Uterus (tissue), 4 donors: ENCODE measurements at places on chromosomes 13 and 19. TPM values are rescaled to one million over a fixed set of nuclear protein-coding genes. Genes with fewer than 3 reads are reported as not detected.
A peak's percentile ranks its signal among the peaks of the same experiment; 100 is the strongest.

Gene U2AF2
- 85.3 TPM for total RNA-seq

- H3K4me1 ChIP-seq, result no peaks in the 10 kb centered on the region
- H3K36me3 ChIP-seq, result no peaks in the 10 kb centered on the region
- H3K27me3 ChIP-seq, result no peaks in the 10 kb centered on the region
- DNase-seq, result no peak
- no peak overlapping the region for H3K27ac ChIP-seq
Measured at GRCh38 chr13:85685436-85685835, 113.8 kb downstream of the SLITRK6 start.

- no peak overlapping the region for H3K27ac ChIP-seq
- DNase-seq, result no peak
- H3K27me3 ChIP-seq, result no peaks in the 10 kb centered on the region
- no peaks in the 10 kb centered on the region for H3K4me1 ChIP-seq
- no peaks in the 10 kb centered on the region for H3K36me3 ChIP-seq
Measured at GRCh38 chr19:2231621-2232221, 4.4 kb downstream of the PLEKHJ1 start.

Gene LPAR2
- total RNA-seq, result 0.59 TPM

Gene SERPINE3
- not detected for total RNA-seq

GRCh38 chr13:70027551-70027950 is 80.1 kb upstream of the ATXN8OS start:
- H3K27ac ChIP-seq, result no peak overlapping the region
- no peaks in the 10 kb centered on the region for H3K4me1 ChIP-seq
- no peak overlapping the region for H3K4me3 ChIP-seq
- no peak for DNase-seq

Gene VSTM1
- not detected for total RNA-seq

- no peaks in the 10 kb centered on the region for H3K4me1 ChIP-seq
- H3K27me3 ChIP-seq, result no peaks in the 10 kb centered on the region
- H3K36me3 ChIP-seq, result no peaks in the 10 kb centered on the region
- H3K27ac ChIP-seq, result no peak within 1 kb of the TSS
- H3K4me3 ChIP-seq, result peak within 1 kb of the TSS; percentile 5
- no peak for DNase-seq
Measured at GRCh38 chr19:3585301-3586126, at the start of gene GIPC3. GIPC3 (plus strand) TSS chr19:3585478; CDS start chr19:3585598, 120 bp downstream.

DNA sequence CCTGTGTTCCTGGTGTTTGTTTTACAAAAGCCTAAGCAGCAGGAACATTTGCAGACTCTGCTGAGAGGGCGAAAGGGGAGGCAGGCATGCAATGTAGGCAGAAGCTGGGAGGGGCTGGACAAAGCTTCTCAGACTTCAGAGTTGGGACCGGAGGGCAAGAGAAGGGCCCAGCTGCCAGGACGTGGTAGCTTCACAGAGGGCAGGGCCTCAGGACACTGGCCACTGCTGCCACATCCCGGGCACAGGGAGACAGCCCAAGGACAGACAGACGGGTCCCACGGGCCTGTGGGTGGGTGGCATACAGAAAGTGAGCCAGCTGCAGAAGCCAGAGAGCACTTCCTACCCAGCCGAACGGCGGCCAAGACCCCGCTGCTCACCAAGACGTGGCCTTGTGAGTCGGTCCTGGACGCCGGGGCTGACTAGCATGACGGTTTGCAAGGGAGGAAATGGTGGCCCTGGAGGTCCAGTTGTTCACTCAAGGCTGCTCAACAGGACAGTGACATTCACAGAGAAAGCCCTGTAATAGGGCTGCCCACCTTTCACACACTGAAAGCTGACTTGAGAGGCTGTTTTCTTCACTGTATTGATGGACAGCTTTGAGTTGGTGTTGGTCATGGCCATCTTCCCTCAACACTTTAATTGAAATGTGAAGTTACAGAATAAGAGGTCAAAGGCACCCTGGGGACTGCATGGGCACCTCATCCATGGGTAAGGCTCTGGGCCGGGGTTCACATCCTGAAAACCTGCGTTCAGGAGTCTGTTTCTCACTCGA is 23.7 kb upstream of the TFDP1 start:
- no peaks in the 10 kb centered on the region for H3K36me3 ChIP-seq
- no peak overlapping the region for H3K4me3 ChIP-seq
- H3K27me3 ChIP-seq, result no peaks in the 10 kb centered on the region
- no peak overlapping the region for H3K27ac ChIP-seq

DNA sequence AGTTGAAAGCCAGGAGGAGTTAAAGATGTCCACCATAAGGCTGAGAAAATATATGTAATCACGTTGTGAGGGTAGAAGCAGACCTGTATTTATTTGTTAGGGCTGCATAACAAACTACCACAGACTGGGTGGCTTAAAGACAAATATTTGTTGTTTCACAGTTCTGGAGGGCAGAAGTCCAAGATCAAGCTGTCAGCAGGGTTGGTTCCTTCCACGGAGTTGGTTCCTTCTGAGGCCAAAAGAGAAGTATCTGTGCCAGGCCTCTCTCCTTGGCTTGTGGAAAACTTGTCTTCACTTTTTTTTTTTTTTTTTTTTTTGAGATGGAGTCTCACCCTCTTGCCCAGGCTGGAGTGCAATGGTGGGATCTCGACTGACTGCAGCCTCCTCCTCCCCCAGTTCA is 73.7 kb upstream of the SLAIN1 start:
- H3K4me3 ChIP-seq, result no peak overlapping the region
- no peaks in the 10 kb centered on the region for H3K4me1 ChIP-seq
- H3K27ac ChIP-seq, result no peak overlapping the region
- H3K36me3 ChIP-seq, result no peaks in the 10 kb centered on the region
- no peaks in the 10 kb centered on the region for H3K27me3 ChIP-seq
- no peak for DNase-seq

DNA sequence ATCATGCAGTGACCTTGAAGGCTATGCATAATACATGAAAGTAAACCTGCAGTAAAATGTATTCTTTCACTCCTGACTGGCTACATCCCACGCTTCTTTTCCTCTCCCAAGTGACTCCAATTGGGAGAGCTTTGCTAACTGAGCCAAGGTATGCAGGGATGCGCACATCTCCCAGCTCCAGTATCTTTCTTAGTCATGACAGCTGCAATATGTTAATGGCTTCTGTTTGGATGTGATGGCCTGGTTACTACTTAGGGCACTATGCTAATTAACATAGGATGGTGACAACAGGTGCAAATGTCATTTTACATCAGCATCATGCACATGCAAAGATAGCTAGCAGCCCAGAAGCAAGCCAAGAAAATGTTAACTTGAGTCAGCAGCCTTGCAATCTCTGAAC is 134.7 kb downstream of the POU4F1 start:
- no peak overlapping the region for H3K4me3 ChIP-seq
- no peak overlapping the region for H3K27ac ChIP-seq
- no peak for DNase-seq
- H3K4me1 ChIP-seq, result no peaks in the 10 kb centered on the region

DNA sequence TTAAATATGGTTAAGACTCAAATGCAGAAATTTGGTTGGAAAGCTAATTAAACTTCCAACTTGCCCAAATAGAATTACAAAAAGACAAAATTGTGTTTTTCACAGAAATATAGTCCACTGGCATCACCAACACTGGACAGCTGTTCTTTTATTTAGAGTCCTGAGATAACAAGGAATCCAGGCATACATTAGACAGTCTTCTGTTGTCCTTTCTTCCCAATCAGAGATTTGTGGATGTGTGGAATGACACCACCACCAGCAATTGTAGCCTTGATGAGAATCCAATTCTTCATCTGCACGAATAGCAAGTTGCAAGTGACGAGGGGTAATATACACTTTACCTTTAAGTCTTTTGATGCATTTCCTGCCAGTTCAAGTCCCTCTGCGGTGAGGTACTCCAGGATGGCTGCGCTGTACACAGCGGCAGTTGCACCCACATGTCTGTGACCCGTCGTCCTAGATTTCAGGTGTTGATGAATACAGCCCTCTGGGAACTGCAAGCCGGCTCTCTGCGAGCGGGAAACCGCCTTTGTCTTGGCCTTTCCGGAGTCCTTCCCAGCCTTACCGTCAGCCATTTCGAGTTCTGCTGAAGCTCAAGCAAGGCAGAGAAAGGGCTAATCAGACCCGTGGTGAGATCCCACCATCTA is 14.7 kb downstream of the UBAC2 start:
- H3K27ac ChIP-seq, result no peak overlapping the region
- DNase-seq, result no peak
- no peak overlapping the region for H3K4me3 ChIP-seq
- H3K27me3 ChIP-seq, result no peaks in the 10 kb centered on the region
- H3K4me1 ChIP-seq, result no peaks in the 10 kb centered on the region

Gene ZSWIM4
- 5.9 TPM for total RNA-seq

Gene ADGRE1
- total RNA-seq, result not detected

- no peak overlapping the region for H3K27ac ChIP-seq
- H3K4me1 ChIP-seq, result no peaks in the 10 kb centered on the region
- no peak overlapping the region for H3K4me3 ChIP-seq
- H3K36me3 ChIP-seq, result no peaks in the 10 kb centered on the region
- no peaks in the 10 kb centered on the region for H3K27me3 ChIP-seq
- DNase-seq, result peak; percentile 15
Measured at GRCh38 chr13:73190477-73190876, 131.7 kb downstream of the KLF5 start.

- no peaks in the 10 kb centered on the region for H3K36me3 ChIP-seq
- H3K4me1 ChIP-seq, result no peaks in the 10 kb centered on the region
- no peak overlapping the region for H3K4me3 ChIP-seq
- H3K27me3 ChIP-seq, result no peaks in the 10 kb centered on the region
- no peak for DNase-seq
Measured at GRCh38 chr19:16288544-16288943, 36.1 kb upstream of the KLF2 start.

GRCh38 chr13:75541287-75541686 is 3.6 kb upstream of the COMMD6 start:
- no peak overlapping the region for H3K4me3 ChIP-seq
- H3K27me3 ChIP-seq, result no peaks in the 10 kb centered on the region
- H3K27ac ChIP-seq, result no peak overlapping the region
- H3K4me1 ChIP-seq, result no peaks in the 10 kb centered on the region

- no peak for DNase-seq
- H3K4me3 ChIP-seq, result no peak overlapping the region
- no peaks in the 10 kb centered on the region for H3K4me1 ChIP-seq
- no peaks in the 10 kb centered on the region for H3K27me3 ChIP-seq
Measured at GRCh38 chr13:80562433-80563156, 221.7 kb upstream of the SPRY2 start.

GRCh38 chr19:49447485-49448431 is 3.9 kb downstream of the PIH1D1 start:
- H3K4me3 ChIP-seq, result no peak overlapping the region
- no peak overlapping the region for H3K27ac ChIP-seq

DNA sequence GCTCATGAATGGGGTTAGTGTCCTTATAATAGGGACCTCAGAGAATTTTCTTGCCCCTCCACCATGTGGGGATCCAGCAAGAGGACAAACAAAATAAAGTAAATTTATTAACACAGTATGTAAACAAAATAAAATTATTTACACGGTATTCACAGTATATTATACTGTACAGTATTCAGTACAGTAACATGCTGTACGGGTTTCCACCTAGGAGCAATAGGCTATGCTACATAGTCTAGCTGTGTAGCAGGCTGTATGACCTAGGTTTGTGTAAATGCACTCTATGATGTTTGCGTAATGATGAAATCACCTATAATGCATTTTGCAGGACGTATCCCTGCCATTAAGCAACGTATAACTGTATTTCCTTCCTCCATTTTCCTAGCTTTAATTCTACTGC is 11.8 kb upstream of the DIAPH3 start:
- H3K4me3 ChIP-seq, result no peak overlapping the region
- no peaks in the 10 kb centered on the region for H3K27me3 ChIP-seq
- no peak overlapping the region for H3K27ac ChIP-seq
- H3K4me1 ChIP-seq, result no peaks in the 10 kb centered on the region
- no peaks in the 10 kb centered on the region for H3K36me3 ChIP-seq

GRCh38 chr19:3403489-3404323 is 37.3 kb downstream of the NFIC start:
- peak overlapping the region; percentile 98 for H3K27ac ChIP-seq
- H3K27me3 ChIP-seq, result no peaks in the 10 kb centered on the region
- DNase-seq, result peak; percentile 95
- H3K4me1 ChIP-seq, result no peaks in the 10 kb centered on the region
